ENCODE measurements at places on chromosomes 3 and 15. TPM values are rescaled to one million over a fixed set of nuclear protein-coding genes. Genes with fewer than 3 reads are reported as not detected.

- DNase-seq, result peak; percentile 68
These were observed 127.9 kb downstream of the CD47 start for GRCh38 chr3:107962946-107963345.

GRCh38 chr3:151445273-151446001 is 15.4 kb downstream of the IGSF10 start:
- DNase-seq, result peak; percentile 94

DNA sequence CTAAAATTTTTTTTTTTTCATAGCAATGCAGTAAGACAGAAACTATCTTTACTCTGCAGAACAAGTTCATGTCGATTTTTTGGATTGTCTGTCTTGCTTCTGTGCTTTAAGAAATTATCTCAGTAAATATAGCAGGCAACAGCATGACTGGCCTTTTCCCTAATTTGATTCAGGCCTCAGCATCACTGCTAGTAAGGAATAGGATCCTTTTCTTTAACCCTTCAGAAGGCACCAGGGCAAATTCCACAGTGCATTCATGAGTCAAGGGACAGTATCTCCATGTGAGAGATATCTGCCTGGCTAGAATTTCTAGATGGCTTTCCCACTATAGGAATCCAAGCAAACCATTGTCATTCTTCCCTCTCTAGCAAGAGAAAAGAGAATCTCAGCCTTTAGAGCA is 71.4 kb downstream of the TIPARP start:
- no peak for DNase-seq

DNA sequence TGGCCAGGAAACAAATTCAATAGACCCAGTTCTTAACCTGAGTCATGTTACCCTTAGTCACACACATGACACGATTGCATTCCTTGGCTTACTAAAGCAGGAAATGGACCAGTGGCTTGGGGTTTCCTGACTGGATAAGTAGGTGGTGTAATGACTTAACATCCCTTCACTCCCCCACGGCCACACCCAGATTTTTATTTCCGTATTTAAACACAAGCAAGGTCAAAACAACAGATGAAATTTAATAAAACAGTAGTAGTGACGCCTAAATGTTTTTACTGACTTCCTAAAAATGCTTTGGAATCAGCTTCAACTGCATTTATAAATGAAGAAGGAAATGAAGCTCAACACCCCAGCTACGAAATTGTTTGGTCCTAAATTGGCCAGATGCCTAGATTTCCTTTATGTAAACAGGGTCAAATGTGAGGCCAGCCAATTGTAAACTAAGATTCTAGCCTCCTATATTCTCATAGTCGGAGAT is 324.3 kb downstream of the CHST2 start:
- DNase-seq, result peak; percentile 98

ASB14 gene
- not detected for total RNA-seq

WNT7A gene
- total RNA-seq, result not detected

IGF2BP2 gene
- 60.6 TPM for total RNA-seq

CCR8 gene
- not detected for total RNA-seq

RBP2 gene
- not detected for total RNA-seq
